ENCODE measurements at places on chromosomes 16 and 17.
A peak's percentile ranks its signal among the peaks of the same experiment; 100 is the strongest.

- no peak for DNase-seq
Measured at GRCh38 chr17:83187782-83188311, 108.4 kb downstream of the METRNL start.

GRCh38 chr16:27345201-27345600, 31.4 kb downstream of the IL4R start:
- DNase-seq, result no peak

DNA sequence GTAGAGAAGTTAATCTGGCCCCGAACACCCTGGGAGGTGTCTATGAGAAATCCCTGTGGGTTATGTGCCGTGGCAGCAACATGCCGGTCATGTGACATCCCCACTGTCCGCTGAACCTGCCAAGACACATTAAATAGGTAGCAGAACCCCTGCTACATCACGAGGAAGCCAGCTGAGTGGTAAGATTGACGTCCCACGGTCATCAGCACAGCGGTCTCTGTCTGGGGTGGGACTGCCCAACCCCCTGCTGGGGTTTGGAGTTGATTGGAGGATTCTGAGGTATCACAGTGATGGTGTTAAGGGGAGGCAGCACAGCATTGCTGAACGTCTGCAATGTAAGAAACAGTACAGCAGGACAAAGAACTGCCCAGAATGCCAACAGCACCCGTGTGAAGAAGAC, 2.0 kb downstream of the TMED6 start:
- no peak for DNase-seq

DNA sequence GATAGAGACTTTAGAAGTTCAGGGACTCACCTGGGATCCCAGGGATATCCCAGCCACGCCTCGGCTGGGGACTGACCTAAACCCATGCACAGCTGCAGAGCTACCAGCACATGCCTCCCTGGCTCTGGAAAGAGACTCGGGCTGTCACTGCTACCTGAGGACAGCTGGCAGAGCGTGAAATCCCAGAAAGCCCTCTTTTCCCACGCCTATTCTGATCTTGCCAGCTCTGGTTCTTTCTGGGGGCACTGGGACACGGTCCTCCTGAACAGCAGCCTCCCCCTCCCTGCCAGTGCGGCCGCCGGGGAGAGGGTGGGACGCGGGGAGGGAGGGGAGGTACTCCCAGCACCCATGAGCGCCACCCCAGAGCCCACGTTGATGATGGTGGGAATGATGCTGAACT, 10.8 kb downstream of the P2RX5 start:
- no peak for DNase-seq

DNA sequence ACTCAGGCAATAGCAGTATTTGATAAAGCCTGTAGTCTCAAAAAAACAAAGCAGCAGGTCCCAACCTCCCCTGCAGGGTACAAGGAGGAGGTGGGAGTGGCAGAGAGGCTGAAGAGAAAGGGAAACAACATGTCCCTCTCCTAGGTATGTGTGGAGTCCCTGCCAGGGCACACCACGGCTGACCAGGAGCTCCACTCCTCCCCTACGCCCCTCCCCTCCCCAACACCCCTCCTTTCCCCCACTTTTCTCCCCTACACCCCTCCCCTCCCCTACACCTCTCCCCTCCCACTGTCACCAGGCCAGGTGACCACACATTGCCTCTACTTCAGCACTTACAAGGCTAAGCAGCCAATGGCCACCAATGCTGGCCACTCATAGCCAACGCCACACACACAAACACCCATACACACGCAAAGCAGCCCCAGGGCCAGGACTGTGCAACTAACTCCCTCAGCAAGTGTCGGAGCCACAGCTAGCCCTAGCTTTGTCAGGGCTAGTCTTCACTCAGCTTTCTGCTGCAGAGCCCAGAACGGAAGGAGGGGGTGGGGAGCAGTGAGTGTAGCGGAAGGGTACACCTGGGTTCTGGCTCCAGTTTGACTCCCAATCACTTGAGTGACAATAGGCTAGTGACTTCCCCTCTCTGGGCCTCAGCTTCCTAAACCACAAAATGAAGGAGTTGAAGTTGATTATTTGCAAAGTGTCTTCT, 8.2 kb downstream of the CAVIN1 start:
- peak; percentile 70 for DNase-seq

DNA sequence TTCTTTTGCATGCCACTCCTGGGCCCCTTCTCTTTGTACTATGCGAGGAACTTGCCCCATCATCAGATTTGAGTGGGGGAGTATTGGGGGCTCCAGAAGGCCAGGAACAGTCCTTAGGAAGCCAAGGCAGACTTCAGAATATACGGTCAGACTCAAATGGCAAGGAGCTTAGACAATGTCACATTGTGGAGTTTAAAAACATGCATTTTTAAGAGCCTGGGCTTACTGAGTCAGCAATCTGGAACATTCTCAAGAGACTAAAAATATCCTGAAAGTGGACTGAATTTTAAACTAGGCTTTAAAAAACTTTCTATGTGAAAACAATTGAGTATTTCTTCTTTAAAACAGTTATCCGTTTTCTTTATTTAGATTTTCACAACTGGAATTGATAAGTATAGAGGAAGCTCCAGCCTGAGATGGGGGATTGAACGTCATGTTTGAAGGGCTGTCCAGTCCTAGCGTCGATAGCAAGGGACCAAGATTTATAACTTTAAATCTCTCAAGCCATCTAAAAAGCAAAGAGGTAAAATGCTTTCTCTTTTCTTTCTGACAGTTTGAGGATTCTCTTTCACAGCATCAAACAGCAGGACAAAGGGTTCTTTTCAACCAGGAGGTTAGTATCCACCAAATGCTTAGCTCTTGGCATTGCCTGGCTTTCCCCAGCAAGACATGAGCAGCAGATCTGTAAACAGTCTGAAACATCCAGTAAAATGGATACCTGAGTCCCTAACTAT, 45.8 kb upstream of the CDRT4 start:
- no peak for DNase-seq

DNA sequence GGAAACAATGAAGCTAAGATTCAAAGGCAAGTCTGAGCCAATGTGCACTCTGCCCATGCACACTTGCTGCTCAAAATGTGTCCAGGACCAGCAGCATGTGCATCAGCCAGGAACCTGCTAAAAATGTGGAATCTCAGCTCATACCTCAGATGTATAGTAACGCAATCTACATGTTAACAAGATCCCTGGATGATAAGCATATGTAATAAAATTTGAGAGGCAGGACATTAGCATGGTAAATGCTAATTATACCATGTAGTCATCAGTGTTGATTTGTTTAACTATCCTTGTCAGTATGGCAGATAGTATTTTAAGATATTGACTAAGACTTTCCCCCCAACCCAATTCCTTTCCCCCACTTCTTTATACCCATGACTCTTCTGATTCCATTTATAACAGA, 379.6 kb downstream of the TOX3 start:
- DNase-seq, result no peak

DNA sequence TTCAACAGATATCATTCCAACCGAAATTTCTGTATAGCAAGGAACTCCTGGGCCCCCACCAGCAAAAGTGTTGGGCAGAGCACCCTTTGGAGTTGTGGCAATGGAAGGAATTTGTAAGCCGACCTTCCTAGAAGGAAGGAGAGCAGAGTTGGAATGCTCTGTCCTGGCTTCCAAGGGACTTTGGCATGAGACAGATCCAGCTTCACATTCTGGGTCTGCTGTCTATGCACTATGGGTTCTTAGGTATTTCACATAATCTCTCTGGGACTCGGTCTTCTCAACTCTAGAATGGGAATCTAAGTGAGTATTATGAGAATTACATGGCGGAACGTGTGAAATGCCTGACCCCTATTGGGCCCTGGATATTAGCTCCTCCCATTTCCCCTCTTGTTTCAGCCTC, 63.2 kb upstream of the MARCHF10 start:
- no peak for DNase-seq

DNA sequence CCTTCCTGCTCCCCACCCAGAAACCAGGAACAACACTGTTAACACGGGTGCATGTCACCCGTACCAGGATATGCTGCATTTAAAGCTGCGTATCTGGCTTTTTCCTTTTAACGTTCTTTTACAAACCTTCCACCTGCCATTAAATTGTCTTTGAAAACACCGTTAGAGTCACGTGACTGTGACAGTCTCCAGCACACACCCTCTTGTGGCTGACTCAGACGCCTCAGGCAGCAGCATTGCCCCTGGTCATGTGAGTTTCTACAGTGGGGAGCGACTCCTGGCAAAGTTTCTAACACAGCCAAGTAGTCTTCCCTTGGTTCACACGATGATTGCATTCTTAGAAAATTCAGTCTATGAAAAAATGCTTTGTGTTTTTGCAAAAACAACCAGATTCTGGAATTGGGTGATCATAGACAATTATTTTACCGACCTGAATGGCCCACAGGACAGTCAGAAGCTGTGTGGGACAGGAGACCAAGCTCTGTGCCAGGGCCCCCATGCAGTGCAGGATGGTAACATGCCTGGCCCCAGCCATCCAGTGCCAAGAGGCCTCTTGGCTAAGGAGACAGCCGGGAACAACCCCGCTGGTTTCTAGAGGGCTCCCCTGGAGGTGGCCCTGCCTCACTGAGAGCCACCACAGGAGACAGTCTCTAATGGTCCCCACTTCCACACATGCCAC, 199.1 kb downstream of the KATNIP start:
- peak; percentile 21 for DNase-seq

GRCh38 chr17:77323413-77324171, 182.8 kb downstream of the SEC14L1 start:
- DNase-seq, result no peak

- peak; percentile 17 for DNase-seq
Measured at GRCh38 chr16:13957197-13958078, 37.5 kb downstream of the ERCC4 start.

GRCh38 chr17:55576237-55576995, 65.2 kb upstream of the SMIM36 start:
- no peak for DNase-seq

- DNase-seq, result no peak
Measured at GRCh38 chr16:79327836-79328235, 272.7 kb downstream of the MAF start.

- no peak for DNase-seq
Measured at GRCh38 chr16:25060920-25061319, 45.8 kb upstream of the ARHGAP17 start.

DNA sequence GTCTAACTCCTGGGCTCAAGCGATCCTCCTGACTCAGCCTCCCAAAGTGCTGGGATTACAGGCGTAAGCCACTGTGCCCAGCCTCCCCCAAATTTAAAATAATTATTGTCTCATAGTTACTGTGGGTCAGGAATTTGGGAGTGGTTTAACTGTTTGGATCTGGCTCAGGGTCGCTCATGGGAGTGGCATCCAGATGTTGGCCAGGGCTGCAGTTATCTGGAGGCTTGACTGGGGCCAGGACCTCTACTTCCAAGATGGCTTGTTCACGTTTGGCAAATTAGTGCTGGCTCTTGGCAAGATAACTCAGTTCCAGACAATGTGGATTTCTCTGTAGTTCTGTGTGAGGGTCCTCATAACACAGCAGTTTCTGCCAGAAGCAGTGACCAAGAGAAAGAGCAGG, 8.0 kb downstream of the TEN1 start:
- DNase-seq, result no peak

- no peak for DNase-seq
Measured at GRCh38 chr16:75452464-75453190, 11.9 kb downstream of the TMEM170A start.

DNA sequence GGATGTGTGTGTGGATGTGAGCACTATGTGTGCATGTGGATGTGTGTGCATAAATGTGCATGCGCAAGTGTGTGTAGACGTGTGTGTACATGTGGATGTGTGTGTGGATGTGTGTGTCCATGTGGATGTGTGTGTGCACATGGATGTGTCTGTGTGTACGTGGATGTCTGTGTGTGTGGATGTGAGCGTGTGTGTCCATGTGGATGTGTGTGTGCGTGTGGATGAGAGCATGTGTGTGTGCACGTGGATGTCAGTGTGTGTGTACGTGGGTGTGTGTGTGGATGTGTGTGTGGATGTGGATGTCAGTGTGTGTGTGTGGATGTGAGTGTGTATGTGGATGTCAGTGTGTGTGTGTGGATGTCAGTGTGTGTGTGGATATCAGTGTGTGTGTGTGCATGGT, 63.6 kb upstream of the DOC2B start:
- DNase-seq, result no peak

DNA sequence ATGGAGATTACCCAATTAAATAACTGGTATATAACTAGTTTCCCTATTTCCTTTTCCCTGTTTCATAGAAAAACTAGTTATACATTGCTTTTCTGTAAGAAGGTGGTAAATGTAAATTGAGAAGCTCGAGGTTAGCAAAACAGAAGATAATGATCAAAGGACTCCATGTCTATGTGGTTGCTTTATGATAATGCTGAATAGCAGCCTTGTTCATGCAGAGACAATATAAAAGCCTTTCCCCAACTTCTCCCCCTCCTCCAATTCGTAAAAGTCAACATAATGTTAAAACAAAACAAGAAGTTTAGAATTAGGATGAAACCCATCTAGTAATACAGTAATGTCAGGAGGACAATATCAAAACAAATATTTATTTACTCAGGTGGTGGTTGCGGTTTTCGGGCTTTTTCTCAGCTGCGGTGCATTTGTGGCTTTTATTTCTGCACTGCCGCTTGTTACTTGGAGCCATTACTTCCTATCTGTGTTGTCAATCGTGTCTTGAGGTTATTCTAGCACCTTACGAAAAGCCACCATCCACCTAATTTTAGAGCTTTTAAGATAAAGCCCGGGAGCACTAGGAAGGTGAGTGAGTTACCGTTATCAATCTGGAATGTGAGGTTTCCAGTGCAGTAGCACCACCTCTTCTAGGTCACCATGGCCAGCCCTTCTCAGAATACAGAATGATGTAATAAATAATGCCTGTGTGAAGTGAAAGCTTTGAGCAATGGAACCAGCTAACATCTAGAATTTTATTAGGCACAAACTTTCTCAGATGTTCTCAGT, 297.5 kb downstream of the CDH13 start:
- DNase-seq, result no peak

GRCh38 chr17:74691151-74691550, 21.6 kb downstream of the CD300LF start:
- no peak for DNase-seq
